NCI-H2029 treated with DMSO at 0.1 percent for 48 hours (cell line): ENCODE measurements at places on chromosomes 3 and 15.
A peak's percentile ranks its signal among the peaks of the same experiment; 100 is the strongest.

- no peak for DNase-seq
Observed at GRCh38 chr3:158961471-158961870, 159.6 kb downstream of the MFSD1 start.

DNA sequence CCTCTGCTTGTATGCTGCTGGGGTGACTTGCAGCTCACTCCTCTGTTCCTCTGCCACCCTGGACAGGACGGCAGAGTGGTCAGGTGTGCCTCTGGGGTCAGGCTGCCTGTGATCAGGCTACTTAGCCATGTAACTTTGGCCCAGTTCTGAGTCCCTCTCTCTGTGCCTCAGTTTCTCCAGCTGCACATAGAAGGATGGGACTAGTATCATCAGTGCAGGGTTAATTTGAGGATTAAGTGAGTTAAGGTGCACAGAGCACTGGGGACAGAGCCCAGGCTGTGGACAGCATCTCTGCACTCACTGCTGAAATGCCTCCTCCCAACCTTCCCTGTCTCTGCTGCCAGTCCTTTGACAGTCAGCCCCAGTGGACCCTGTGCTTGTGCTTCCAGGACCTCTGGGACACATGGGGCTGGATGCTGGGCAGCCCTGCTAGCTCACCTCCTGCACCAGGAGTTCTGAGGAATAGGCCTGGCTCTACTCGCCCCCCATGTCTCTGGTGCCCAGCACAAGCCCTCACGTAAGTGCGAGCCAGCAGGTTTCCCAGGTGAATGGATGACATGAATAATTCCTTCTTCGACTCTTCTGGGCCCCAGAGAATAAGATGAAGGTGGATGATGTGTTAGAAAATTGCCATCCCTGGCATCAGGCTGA lies 19.3 kb upstream of the PRR23E start:
- DNase-seq = no peak

GRCh38 chr3:14286887-14287500 lies 108.4 kb downstream of the LSM3 start:
- DNase-seq = peak; percentile 99

GRCh38 chr3:72951259-72951722 lies 45.3 kb upstream of the PPP4R2 start:
- no peak for DNase-seq

GRCh38 chr15:52532427-52532826 lies 3.7 kb upstream of the MYO5A start:
- no peak for DNase-seq

DNA sequence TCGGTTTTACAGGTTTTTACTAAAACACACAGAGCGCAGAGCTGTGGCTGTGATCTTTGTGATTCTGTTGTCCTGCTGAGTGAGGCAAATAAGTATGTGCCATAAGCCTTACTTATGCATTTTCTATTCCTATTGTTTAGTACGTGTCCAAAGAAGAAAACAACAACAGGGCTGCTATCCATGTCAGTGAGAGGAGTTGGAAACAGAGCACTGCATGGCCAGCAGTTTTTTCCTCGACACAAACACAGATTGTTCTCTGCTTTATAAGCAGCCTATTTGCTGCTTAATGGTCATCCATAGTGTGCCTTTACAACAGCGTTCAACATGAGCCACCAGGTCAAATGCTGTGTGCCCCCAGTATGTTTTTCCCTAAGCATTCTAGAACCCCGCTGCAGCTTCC lies 79.8 kb downstream of the SHQ1 start:
- DNase-seq = no peak

DNA sequence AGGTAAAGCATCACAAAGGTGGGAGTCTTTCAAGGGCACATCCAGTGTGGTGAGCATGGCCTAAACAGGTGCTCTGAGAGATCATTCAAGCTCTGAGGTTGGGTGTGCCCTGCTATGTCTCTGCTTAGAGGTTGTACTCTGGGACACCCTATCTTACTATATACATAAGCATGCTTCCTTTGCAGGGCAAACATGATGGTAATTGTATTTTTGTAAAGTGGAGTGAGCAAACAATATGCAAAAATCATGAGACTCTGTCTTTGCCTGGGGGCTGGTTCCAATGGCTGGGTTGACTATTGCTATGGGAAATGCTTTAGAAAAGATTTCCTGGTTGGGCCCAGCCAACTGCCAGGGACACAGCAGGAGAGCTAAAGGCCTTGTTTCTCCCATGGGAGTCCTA lies 315.1 kb upstream of the TLE3 start:
- DNase-seq = peak; percentile 43

GRCh38 chr15:54288049-54288448 lies 309.8 kb downstream of the UNC13C start:
- DNase-seq = no peak

DNA sequence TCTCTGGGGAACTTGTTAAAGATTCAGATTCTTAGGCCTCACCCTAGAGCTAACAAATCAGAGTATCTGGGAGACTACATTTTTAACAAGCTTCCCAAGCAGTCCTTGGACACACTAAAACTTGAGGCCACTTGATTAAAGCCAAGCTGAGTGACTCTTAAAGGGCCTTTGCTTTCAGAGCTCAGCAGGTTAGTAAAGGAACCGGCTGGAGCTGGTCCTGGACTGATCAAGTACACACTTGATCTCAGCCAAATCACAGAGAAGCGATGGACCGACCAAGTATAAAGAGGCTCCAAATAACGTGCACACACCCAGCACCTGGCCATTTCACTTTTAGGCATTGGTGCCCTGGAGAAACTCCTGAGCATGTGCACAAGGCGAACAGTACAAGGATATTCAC lies 12.9 kb upstream of the TM6SF1 start:
- no peak for DNase-seq

DNA sequence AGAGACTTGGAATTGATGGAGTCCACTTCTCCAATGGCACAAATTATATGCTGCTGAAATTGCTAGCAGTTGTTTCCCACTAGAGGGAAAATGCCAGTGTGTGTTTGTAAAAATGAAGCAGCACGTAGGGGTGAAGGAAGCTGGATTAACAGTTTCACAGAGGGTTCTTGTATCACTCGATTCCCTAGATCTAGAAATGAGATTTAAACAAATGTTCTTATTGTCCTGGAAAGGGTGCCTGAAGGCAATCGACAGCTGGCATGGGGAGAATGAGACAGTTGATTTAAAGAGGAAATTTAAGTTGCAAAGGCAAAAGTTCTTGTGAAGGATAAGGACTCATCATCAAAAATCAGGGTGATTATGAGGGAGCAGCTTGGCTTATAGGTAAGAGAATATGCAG lies 234.8 kb upstream of the ARPP21 start:
- no peak for DNase-seq

DNA sequence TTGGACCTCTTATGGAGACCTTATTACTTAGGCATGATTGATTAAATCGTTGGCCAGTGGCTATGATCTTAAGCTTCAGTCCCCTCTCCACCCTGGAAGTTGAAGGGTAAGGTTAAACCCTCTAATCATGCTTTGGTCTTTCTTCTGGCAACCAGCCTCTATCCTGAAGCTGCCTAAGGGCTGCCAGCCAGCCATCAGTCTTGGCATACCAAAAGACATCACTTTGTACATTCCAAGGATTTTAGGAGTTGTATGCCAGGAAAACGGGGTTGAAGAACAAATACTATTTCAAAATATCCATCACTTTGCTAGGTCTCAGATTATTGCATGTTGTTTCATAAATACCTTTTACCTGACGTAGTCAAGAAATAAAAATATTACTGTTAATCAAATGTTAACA lies 28.9 kb downstream of the UBE2E2 start:
- no peak for DNase-seq

- no peak for DNase-seq
Observed at GRCh38 chr3:44969828-44970179, 6.2 kb downstream of the ZDHHC3 start.

DNA sequence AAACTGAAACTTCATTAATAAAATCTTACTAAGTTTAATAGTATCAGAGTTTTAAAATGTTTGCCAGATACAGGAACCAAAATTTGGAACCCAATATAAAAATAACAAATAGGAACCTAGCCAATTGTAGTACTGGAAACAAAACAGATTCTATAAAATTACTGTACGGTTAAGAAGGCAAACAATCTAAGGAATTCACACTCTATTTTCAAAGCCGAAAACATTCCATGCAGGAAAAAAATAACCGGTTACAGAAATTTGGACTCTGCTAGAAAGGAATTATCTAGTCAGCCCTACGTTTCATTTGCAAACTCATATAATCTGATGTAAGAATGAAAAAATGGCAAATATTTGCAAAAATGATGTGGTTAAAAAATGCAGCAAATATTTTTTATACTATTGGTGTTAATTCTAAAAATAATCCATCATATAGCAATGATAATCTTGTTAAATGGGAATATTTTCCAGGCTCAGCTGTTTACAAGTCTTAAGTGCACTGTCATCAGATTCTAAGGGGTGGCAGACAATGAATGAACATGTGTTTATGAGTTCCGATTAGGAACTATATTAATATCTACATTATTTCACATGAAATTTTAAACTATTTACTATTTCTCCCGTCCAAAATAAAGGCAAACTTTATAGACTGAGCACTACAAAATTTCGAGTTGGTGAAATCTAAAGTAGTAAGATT lies 58.1 kb downstream of the DCBLD2 start:
- DNase-seq = no peak

GRCh38 chr3:155342344-155342743 lies 48.9 kb upstream of the STRIT1 start:
- DNase-seq = no peak

DNA sequence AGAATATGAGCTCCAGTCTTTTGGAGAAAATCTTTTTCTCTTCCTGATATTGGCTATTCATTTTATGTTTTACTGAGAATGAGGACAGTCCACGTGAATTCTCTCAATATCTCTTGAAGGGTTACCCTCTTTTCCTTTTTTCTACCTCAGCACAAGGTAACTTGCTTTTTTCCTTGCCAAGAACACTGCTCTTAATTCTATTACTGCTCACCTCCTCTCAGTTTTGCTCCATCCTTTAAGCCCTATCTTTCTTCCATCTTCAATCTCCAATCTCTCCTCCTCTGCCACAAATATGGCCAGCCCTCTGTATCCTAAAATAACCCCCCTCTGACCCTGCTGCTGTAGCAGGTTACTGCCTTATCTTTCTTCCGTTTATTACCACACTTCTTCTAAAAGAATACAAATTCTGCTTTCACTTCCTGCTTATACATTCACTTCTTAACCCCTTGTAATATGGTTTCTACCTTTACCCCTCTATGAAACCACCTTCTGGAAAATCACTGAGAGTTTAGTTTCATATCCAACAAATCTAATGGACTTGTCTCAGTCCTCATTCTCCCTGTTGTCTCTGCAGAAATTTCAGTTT lies 89.0 kb downstream of the NFKBIZ start:
- no peak for DNase-seq

DNA sequence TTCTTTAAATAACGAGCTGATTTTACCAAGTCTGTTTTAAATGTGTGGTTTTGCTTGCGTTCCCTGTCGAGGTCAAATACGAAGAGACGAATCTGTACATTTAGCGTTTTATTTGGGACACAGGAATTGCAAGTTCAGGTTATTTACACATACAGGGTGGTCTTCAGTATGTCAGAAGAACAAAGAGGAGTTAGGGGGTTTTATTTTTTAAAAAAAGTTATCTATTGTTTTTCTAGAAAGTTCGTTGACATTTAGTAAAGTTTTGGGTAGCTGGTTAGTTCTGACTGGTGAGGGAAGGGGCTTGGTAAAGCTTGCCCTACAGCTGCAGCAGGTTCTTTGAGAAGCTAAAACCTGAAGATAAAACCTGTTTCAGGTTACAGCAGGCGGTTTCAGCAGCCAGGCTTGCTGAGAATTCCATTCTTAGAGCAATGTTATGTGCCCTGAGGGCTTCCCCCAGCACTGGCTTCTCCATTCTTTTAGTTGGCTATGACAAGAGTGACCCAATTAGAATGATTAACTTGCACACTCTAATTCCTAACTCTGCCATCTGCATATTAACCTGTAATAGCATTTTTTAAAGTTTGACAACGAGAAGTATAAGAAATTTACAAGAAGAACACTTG lies 815 bp upstream of the ZNF280D start:
- DNase-seq = no peak

GRCh38 chr3:42009456-42009855 lies 47.6 kb upstream of the ULK4 start:
- no peak for DNase-seq

- DNase-seq = no peak
Observed at GRCh38 chr3:172258624-172259023, 189.6 kb downstream of the GHSR start.

DNA sequence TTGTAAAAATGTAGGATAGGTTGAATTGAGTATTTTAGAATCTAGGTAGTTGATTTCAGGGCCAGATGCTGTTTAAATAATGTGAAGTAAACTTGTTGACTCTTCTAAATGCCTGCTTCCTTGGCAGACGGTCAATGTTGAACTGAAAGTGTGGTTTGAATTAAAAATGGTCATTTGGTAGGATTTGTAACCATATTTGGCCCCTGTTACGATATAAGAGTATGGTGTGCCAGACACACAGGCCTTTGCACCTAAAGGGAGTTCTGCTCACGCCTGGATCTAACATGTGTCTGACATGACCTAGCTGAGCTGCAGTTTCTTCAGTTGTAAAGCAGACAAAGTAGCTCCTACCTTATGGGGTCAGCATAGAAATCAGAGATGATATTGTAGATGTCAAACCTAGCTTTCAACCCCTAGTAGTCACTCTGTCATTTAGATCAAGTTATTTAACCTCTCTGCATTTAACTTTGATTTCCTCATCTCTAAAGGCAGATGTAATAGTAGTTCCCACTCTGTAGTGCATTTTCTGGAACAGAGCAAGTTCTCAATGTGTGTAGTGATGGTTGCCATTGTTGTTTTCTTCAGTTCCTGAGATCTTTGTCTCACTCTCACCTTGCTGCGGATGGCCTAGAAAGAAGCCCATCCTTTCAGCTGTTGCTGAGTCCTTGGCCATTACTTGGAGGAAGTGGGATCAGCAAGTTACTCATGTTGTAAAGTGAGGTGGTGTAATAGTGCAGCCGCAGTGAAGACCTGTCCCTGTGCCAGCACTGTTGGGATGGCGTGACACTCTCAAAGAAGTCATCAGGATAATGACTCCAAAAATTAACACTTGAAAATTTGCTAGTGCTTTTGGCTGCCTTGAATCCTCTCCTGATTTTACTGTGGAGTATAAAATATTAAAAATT lies 90.2 kb downstream of the GHSR start:
- no peak for DNase-seq

DNA sequence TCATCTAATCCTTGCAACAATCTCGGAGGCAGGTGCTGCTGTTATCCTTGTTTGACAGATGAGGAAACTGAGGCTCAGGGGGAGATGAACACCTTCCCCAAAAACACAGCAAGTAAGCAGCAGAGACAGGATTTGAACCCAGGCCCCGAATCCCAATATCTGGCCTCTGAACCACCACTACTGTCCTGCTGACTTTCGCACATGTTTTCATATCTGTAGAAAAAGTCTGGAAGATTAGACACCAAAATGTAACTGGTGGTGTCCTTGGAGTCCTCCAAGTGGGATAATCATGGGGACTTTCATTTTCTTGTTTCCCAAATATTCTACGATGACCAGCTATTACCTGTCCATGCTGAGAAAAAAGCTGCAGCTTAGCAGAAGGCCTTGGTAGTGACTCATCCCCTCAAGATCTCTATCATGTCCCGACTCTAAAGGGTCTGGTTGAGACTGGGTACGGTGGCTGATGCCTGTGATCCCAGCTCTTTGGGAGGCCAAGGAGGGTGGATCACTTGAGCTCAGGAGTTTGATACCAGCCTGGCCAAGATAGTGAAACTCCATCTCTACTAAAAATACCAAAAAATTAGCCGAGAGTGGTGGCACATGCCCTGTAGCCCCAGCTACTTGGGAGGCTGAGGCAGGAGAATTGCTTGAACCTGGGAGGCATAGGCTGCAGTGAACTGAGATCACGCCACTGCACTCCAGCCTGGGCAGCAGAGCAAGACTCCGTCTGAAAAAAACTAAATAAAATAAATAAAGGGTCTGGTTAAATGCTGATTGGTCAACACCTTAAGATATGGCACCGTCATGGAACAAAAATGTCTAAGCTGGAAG lies 8.6 kb downstream of the IRAK2 start:
- DNase-seq = no peak

- DNase-seq = no peak
Observed at GRCh38 chr3:190086191-190086590, 34.5 kb downstream of the P3H2 start.
